EH (cell line): ENCODE measurements at places on chromosomes 5 and 9.

DNA sequence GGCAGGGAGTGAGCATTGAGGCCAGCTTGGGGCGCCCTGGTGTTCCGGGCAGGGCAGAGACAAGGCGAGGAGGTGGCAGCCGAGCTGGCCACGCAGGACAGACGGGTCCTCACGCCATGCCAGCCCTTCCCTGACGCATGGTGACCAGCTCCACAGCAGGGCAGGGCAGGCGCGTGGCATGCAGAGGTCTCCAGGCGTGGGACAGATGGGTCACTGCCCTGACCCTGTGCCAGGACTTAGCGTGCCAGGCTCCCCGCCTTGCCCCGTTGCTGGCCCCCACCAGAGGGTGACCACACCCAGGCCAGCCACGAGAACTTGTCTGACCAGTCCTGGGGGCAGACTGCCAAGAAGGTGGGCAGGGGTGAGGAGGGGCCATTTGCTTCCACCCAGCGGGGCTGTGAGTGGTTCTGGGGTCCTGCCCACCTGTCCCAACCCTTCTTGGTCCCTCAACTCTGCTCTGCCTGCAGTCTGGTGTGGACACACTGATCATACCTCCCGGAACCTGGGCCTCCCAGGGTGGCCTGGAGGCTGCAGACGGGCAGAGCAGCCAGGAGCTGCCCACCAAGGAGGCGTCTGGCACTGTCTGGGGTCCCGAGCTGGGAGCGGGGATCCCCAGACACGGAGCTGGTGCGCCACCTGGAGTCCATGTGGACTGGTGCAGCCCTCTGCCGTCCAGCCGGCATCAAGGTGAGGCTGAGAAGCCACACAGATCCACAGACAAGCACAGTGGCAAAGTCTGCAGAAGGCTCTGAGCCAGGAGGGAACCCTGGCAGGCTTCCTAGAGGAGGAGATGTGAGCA, at the start of gene RNF224:
Gene RNF224, plus strand, starts transcription at position 449 of the 799 bp plus-strand sequence. CDS start 834 bp downstream, outside the sequence.
- DNase-seq: peak; percentile 75

GRCh38 chr5:62431735-62432620, 19.4 kb downstream of the IPO11 start:
- DNase-seq: peak; percentile 4

GRCh38 chr5:136329484-136330190, 35.7 kb downstream of the TRPC7 start:
- no peak for DNase-seq

DNA sequence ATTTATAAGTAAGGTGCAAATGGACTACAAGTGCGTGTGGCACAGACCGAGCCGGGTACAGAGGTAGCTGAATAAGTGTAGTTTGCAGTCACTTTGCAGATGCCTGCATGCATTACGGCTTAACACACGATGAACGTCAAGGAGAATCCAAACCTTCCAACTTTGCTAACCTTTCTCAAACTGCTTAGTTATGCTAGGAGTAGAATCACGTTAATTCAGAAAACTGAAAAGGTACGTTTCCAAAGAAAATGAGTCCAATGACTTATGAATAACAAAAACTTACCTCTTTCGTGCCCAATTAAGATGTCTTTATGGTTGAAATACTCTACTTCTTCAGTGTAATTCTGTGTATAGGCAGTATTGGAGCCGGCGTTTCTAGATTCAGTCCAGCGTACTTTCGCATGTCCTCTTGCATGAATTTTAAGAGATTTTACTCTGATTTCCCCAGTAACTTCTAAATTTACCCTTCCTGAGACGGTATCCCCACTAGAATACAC, 539 bp downstream of the ARRDC3 start:
- DNase-seq: peak; percentile 46

- DNase-seq: no peak
Measured at GRCh38 chr9:8727191-8727590, 927.6 kb upstream of the DMAC1 start.

DNA sequence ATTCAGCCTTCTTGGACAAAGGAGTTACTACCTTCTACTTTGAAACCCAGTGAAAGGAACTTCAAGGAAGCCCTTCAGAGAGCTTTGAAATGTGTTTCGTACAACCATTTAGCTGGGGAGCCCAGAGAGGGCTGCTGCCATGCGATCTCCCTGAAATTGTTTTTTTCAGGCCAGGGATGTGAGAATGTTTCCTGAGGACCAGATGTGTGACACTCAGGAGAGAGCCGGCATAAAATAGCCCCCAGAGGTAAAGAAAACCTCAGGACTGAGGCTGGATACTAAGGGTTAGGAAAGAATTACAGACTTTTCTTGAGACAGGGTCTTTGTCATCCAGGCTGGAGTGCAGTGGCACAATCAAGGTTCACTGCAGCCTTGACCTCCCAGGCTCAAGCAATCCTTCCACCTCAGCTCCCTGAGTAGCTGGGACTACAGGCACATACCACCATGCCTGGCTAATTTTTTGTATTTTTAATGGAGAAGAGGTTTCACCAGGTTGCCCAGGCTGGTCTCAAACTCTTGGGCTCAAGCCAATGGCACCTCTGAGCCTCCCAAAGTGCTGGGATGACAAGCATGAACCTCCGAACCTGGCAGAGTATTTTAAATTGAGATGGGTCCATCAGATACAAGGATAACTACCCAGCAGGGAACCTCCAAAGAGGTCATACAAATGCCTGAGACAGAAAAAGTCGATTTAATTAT, 8.4 kb downstream of the RPL37 start:
- no peak for DNase-seq

- DNase-seq: no peak
Measured at GRCh38 chr5:57466544-57466943, 16.1 kb downstream of the ACTBL2 start.

- peak; percentile 28 for DNase-seq
Measured at GRCh38 chr9:109969011-109969410, 189.0 kb downstream of the PALM2AKAP2 start.

DNA sequence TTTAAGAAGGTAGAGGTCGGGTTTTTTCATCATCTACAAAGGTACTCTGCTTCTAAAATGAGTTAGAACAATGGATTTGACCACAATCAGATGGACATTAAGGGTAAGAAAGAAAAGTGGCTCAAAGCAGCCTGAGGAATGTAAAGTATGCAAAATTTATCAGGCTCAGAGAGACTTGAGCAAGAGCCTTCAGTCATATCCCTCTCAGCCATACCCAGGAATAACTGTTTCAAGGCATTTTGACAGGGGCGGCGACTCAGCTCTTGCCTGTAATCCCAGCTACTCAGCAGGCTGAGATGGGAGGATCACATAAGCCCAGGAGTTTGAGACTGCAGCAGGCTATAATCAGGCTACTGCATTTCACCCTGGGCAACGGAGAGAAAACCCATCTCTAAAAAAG, 38.8 kb upstream of the ANXA2R start:
- DNase-seq: peak; percentile 93

- peak; percentile 68 for DNase-seq
Measured at GRCh38 chr9:111016426-111017045, 21.7 kb downstream of the LPAR1 start.

DNA sequence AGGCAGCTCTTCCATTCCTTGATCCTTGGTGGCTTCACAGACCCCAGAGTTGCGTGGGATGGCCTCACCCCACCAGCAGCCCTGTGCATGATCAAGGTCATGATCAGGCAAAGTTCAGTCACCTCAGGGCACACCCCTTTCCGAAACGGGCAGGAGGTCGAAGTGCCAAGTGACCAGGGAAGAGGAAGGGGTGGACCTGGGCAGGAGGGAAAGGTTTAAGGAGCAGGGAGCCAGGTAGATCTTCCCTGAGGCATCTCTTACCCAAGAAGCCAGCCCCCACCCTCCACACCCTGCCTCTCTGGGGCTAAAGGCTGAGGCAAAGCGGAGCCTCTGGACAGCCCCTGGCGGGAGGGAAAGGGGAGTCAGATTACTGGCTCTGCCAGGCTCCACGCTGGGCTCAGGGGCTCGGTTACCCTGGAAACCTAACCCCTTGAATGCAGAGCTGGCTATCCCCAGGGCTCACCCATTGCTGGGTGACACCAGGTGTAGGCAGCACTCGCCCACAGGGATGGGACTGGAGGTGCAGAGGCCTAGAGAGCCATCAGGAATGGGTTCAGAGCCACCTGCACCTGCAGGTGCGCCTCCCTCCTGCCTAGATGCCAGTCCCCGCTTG, 3.6 kb downstream of the MGAT4B start:
- DNase-seq: no peak

DNA sequence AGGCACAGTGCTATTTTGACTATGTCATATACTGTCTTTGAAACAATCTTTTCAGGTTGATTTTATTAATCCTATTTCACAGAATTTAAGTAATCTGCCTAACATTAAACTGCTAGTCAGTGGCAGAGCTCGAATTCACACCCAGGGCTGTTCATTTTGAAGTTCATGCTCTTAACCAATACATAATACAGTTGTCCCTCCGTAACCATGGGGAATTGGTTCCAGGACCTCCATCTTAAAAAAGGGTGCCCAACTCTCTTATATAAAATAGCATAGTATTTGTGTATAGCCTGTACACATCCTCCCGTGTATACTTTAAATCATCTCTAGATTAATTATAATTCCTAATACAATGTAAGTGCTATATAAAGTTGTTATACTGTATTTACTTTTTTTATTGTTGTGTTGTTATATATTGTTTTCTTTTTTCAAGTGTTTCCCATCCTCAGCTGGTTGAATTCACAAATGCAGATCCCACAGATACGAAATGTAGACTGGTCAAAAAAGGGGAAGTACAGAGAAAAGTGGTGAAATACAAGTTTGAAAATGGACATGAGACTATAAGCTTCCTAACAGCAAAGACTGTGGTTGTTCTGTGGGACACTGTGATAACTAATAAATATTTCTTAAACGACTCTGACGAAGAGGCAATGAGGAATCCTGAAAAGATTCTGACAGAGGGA, 18.3 kb downstream of the RFX3 start:
- peak; percentile 18 for DNase-seq

DNA sequence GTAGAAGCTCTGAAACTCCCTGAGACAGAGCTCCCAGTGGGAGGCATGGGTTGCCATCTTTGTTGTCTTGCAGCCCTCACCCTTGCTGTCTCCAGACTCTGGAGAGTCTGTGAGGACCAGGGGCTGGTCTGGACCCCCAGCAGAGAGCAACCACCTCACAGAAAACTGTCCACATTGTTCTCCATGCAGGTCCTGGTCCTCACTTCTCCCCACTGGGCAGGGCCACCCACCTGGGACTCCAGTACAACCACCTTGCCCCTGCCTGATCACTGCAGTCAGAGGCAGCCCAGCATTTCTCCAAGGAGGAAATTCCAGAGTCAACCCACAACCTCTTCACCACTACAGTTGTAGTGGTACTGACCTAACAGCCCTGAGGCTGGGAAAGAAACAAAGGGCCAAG, 285.6 kb upstream of the RPS23 start:
- no peak for DNase-seq

- peak; percentile 96 for DNase-seq
Measured at GRCh38 chr5:154368041-154368800, 77.6 kb upstream of the SAP30L start.

- no peak for DNase-seq
Measured at GRCh38 chr9:91920630-91921350, 29.2 kb downstream of the ROR2 start.

DNA sequence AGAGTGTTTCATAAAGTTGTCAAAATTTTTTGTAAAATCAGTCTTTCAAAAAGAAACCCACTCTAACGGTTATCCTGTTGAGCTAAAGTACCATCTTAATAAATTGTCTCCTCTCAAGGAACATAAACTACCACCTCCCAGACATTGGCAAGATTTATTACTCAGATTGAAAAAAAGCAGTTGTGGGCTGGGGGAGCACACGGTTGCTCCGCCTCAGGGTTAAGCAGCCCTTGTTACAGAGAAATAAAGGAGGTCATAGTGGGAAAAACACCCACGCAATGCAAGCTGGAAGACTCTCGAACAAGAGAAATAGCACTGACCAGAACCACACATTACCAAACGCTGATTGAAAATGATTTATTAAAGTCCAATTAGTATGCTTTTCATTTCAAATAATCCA, 165.3 kb downstream of the LPAR1 start:
- no peak for DNase-seq

GRCh38 chr9:77162366-77162765, 15.0 kb upstream of the VPS13A start:
- DNase-seq: no peak

DNA sequence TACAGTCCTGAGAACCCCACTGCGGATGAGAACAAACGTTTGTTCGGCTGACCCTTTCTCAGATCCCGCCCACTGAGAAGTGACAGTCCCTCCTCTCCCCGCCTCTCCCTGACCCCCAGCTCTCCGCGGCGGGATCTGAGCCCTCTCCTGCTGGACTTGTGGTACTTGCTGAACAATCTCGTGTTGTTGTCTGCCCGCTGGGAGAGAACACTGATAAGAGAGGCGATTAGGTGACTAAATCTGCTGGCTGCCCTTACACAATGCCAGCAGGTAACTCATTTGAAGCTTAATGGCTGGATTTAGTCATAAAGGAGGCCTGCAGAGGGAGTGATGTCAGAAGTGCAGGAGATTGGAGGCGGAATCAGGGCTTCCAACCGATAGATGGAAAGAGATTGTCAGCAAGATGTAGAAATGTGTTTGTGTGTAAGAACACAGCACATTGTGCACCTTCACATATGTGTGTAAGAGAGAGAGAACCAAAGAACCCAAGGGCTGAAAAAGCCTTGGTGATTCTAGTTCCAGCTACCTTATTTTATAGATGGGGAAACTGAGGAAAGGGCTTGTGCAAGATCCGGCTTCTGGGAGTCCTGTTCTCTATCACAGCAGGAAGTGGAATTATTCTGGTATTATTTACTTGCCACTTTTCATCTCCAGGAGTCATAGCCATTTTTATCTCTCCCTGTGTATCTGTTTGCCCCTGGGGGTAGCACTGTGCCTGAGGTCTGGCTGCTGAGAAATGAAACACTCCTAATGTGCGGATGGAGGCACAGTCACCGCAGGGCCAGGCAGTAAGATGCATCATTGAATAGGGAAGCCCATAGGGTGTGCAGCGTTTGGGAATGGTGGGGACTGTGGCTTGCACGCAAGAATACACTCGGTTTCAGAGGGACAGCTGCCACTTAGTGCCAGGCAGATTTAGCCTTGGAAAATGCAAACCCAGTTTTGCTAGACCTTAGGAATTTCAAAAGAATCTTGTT, 203.7 kb upstream of the MSX2 start:
- DNase-seq: no peak

- DNase-seq: no peak
Measured at GRCh38 chr5:142491270-142491669, 166.4 kb upstream of the SPRY4 start.

DNA sequence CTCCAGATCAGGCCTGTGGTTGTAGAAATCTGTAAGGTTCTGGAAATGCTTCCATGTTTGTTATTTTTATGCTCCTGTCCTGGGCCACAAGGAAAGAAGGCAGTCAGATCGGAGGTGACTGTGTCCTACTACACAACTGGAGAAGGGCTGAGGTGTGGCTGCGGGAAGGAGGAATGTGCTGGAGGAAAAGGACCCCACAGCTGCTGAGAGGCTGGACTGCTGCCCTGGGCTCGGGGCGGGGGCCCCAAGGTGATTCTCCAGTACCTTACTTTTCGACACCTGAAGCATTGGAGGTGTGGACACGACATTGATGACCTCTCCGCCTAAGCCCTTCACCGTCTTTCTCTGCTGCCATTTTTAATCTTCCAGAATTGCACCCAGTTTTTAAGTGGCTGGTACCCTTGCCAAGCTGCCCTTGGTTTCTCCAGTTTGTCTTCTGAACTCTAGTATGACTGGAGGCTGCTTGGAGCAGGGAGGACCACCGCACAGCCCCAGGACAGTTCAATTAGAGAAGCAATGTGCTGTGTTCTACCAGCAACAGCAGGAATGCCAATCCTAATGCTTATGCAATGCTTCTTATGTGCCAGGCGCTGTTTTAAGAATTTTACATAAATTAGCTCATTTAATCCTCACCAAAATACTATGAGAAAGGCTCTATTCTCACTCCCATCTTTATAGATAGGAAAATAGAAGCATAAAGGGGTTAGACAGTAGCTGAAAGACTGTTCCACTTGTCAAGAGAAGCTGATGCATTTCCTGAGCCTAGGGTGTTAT, 13.5 kb upstream of the ANKRD33B start:
- peak; percentile 60 for DNase-seq

- DNase-seq: peak; percentile 73
Measured at GRCh38 chr5:153964880-153965645, 73.6 kb downstream of the FAM114A2 start.
